Hippocampal formation (tissue), 2 donors: ENCODE measurements at places on chromosomes 2 and 18.

DNA sequence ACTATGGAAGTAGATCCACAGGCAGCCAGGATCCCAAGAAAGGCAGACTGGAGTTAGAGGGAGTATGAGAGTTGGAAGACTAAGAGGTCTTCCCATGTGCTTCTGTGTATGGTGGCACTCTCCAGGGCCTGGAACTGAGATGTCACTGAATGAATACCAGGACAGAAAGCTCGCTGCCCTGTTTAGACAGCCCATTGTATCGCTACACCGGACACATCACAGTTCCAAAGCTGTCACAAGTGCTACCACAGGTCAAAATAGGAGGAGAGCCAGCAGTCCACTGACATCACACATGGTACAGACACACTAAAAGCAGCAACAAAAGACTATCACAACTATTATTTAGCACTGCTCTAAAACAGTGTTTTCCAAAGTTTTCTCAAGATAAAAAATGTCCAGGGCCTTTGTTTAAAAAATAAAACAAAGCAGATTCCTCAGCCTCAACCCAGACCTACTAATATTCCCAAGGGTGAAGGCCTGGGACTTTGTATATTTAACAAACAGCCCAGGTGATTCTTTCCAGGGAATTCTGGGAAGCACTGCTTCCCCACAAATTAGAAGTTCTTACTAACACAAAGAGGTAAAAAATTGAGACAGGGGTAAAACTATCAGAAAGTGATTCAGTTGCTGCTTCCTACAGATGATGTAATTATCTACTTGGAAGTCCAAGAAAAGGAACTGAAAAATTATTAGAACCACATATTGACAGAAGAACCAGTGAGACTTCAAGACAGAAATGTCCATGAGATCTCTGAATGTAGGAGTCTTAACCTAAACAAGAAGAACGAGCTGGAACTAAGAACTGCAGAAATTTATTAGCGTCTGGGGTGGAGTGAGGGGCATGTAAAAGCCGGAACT lies 116.0 kb downstream of the DTNB start:
- no peak for DNase-seq

- DNase-seq: no peak
These were observed 20.6 kb downstream of the ANTXR1 start for GRCh38 chr2:69033461-69034095.

DNA sequence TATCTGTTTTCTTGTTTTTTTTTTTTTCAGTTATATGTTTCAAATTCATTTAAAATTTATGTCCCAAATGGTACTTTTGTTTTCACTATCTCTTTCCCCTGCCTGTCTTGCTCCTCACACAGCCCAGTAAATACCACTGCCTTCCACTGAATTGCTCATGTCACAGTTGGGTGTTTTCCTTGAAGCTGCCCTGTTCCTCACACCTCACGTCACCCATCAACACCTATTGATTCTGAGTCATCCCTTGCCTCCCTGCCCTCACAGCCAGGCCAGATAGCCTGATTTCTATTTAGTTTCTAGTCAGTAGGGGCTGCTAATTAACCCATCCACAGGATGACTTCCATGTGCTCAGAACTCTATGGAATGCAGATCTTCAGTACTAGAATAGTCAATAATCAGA lies 25.3 kb downstream of the FSHR start:
- DNase-seq: no peak

DNA sequence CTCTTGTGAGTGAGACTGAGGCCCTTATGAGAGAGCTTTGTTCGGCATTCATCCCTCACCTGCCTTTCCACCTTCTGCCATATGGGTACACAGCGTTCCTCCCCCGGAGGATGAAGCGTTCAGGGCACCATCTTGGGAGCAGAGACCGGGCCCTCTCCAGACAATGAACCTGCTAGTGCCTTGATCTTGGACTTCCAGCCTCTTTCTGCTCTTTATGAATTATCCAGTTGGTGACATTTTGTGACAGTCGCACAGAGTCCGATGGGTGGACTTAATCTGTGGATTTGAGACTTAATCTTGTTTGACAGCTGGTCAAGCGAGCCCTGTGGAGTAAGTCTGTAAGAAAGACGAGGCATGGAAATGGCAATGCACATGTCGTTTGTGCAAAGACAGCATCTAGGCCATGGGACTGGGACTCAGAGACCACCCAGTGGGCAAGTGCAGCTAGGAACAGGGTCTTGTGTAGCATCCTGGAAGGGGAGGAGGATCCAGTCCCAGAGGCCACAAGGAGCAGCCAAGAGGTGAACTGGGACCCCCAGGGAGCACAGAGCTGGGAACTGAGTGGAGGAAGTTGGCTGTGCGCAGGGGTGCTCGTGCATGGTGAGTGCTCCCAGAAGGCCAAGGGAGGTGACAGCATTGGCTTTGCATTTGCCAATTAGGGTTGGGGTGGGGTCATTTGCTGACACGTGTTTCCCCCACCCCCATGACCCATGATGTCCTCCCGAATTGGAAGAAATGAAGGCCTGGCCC lies 69.5 kb upstream of the HDAC4 start:
- no peak for DNase-seq

GRCh38 chr2:120791243-120791961 lies 55.7 kb downstream of the GLI2 start:
- DNase-seq: no peak

- no peak for DNase-seq
These were observed 276.5 kb downstream of the NBAS start for GRCh38 chr2:15284614-15285013.

DNA sequence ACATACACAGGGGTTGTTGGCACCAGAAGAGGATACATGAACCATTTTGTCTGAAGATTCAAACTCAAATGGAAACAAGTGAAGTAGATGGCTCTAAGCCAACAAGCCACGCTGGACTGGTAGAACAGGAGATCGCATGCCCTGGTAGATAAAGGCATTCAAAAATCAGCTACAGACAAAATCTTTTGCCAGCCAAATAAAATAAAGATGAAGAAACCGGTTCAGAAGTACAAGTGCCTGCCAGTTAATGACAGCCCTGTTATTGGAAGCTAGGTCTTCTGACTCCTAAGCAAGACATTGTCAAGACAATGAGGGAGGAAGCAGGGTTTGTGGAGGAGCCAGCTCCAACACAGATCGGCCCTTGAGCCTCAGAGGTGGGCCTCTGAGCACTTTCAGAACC lies 52.3 kb downstream of the EHD3 start:
- no peak for DNase-seq

DNA sequence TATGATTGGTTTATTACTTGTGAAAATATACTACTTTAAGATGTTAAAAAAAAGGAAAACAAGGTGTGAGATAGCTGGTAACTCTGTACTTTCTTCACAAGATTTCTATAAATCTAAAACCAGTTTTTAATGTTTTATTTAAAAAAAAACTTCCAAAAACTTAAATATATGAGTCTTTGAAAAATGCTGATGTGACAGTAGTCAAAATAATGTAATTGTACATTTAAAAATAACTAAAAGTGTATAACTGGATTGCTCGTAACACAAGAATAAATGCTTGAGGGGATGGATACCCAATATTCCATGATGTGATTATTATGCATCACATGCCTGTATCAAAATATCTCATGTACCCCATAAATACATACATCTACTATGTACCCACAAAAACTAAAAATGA lies 464.9 kb downstream of the NYAP2 start:
- DNase-seq: no peak

- DNase-seq: no peak
These were observed 1.8 kb upstream of the KCNE4 start for GRCh38 chr2:223050188-223050587.

- DNase-seq: peak; percentile 99
These were observed 695 bp upstream of the CTDP1 start for GRCh38 chr18:79678665-79679551.

GRCh38 chr2:72263043-72263775 lies 115.5 kb upstream of the CYP26B1 start:
- DNase-seq: no peak

- DNase-seq: no peak
These were observed 74.3 kb downstream of the GTF3C3 start for GRCh38 chr2:196725218-196725617.

DNA sequence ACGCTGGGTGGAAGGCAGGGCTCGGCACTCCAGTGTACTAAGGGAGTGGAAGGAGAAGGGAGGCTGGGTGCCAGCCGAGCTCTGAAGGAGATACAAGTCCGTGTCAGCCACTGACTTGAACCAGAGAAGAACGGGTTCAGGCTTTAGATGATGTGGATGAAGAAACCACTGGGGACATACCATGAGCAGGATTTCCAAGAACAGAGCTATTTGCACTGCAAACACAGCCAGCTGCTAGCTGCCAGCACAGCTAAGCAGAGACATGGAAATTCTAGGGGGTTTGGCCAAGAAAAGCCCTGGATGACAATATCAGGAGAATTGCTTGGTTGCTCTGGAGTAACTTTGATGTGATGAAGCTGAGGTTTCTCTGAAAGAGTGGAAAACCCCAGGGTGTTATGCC lies 5.2 kb downstream of the CD207 start:
- no peak for DNase-seq

DNA sequence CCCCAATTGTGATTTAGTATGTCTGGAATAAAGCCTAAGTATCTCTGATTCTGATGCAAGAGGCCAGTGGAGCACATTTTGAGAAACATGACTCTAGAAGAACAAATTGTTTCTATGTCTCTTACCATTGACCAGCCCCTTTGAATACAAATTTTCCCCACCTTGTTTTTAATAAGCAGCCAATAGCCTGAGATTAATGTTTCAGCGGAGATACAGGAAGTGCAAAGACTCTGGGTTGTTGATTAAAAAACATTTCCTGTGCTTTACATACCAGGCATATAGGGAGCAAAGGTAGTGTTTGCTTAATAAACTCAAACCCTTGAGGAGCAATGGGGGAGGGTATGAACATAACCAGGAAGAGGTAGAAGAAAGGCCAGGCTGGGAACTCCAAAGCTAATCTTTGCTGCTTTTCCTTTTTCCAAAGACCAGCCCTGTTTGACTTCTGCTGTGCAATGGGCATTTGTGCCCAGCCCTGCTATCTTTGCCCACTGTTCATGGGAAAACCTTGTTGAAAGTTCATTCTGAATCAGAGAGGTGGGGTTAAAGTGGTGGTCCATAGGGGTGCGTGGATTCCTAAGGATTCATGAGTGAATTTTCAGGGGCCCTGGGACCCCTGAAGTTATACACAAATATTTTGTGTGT lies 29.3 kb downstream of the UPP2 start:
- no peak for DNase-seq

DNA sequence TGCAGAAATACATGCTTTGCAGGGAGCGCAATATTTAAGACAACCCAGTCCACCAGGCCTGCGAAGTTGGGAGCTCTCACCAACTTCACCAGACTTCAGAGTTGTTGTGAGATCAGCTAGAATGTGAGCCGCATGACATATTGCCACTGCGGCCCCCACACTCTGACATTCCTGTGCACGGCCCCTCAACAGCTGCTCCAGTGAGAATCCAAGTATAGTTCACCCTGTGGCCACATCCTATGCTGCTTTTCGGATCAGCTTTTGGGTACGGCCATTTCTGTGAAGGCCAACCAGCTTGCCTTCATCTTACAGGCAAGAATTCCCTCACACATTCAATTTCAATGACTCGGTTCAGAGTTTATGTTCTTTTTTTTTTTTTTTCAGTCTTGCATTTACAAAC lies 177.8 kb downstream of the SOX11 start:
- DNase-seq: no peak

- no peak for DNase-seq
These were observed 151.5 kb downstream of the NCK2 start for GRCh38 chr2:105895990-105896764.

- no peak for DNase-seq
These were observed 301.8 kb downstream of the XIRP2 start for GRCh38 chr2:167190053-167190452.

DNA sequence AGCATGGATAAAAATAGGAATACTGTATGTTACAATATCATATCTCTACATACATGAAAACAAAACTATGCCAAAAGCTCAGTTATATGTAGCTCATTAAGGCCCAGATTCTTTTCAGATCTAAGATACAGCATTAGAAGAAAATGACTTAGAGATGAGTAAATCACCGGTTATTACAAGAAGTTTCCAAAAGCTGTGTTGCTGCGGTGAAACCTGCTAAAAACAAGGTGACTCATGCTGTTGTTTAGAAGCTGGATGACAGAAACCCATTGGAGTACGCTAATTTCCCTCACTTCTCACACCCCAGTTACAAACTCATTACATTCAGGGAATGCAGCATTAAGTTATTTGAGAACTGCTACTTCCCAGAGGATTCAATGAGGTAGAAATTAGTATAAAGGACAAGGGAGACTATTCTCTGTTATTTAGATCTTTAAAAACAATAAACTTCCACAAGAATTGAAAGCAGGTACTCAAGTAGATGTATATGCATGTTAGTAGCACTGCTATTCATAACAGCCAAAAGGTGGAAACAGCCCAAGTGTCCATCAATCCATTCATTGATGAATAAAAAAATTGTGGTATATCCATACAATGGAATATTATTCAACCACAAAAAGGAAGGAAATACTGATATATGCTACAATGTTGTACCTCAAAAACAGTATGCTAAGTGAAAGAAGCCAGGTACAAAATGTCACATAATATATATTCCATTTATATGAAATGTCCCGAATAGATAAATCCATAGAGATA lies 32.6 kb downstream of the RBKS start:
- no peak for DNase-seq

DNA sequence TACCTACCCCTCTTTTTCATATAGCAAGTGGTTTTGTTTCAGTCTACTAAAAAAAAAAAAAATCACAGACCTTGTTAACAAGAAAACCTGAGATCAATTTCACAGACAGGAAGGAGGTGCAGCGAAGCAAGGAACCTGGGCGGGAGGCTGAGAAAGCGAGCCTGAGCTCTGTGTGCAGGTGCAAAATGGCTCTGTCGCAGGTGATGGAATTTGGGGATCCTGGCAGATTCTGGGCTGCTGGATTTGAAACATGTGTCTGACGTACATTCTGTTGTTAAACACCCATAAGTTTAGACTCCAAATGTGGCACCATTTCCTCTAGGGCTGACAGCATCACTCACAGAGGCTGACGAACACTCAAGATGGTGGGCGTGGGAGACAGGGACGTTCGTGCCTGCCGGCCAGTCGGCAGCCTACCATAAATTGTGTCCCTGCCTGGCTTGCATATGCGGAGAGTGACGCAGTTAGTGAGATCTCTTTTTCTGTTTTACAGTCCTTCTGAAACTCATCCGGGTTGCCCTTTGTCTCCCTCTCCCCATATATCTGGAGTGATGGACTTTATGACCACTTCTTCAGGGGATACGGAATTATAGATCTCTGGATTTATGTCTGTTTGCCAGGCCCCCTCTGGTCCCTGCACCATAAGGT lies 8.8 kb upstream of the DDX1 start:
- DNase-seq: no peak

GRCh38 chr2:20209373-20210109 lies 15.4 kb downstream of the SDC1 start:
- no peak for DNase-seq
